ENCODE measurements at places on chromosomes 7 and 10.

GRCh38 chr10:4001811-4002210, 216.8 kb upstream of the KLF6 start:
- DNase-seq: no peak

GRCh38 chr10:88028072-88028471, 164.6 kb downstream of the PTEN start:
- DNase-seq: no peak

- peak; percentile 19 for DNase-seq
These were observed 11.2 kb upstream of the SLC35B4 start for GRCh38 chr7:134327896-134328295.

DNA sequence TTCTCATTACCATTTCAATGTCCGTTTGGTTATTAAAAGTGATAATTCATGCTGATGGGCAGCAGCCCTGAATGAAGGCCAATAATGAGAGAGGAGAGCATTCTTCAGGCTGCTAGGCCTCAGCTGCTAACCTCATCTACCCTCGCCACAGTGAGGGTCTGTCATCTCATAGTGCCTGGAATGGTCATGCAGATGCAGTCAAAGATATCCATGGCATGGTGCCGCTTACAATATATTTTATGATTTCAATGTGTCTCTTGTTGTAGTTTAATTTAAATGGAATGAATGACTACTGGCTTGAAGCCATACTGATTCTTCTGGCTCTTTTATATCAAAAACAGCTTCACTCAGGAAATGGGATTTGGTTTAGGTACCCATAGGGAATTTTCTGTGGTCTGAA, 126.9 kb downstream of the SLC16A9 start:
- no peak for DNase-seq

GRCh38 chr7:107322015-107322414, 147.8 kb upstream of the GPR22 start:
- no peak for DNase-seq

Data from D721Med (cell line).